ENCODE measurements at places on chromosomes 7 and 10.
A peak's percentile ranks its signal among the peaks of the same experiment; 100 is the strongest.

GRCh38 chr7:27202862-27203134 lies 2.9 kb upstream of the HOXA13 start:
- peak; percentile 26 for DNase-seq

- DNase-seq = no peak
These were observed 66.2 kb upstream of the SRPK2 start for GRCh38 chr7:105454921-105455320.

- DNase-seq = peak; percentile 47
These were observed 28.2 kb upstream of the BMS1 start for GRCh38 chr10:42754155-42755027.

- no peak for DNase-seq
These were observed 2.2 kb upstream of the MBLAC1 start for GRCh38 chr7:100124301-100125230.

- no peak for DNase-seq
These were observed 163.8 kb upstream of the PRSS1 start for GRCh38 chr7:142585425-142585824.

- no peak for DNase-seq
These were observed 327.3 kb downstream of the FGFR2 start for GRCh38 chr10:121270906-121271305.

DNA sequence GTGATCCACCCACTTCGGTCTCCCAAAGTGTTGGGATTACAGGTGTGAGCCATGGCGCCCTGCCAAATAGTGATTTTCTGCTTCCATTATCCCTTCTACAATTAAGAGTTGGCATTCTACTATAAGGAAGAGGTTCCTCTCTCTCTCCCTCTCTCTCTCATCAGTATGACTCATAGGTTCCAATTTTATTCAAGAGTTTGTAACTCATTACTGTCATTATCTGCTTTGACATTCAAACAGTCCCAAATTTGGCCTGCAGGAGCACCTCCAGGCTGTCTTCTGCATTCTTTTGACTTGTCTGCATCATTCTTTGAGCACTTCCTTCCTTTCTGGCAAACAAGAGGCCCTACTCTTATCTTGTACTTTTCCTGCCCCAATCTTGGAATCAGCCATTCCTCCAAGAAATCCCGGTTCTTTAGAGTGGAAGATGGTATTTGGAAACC lies 33.2 kb upstream of the CALU start:
- peak; percentile 19 for DNase-seq

- DNase-seq = no peak
These were observed 26.8 kb downstream of the ZC3HC1 start for GRCh38 chr7:130024390-130024789.

GRCh38 chr7:105649727-105650381 lies 68.6 kb upstream of the EFCAB10 start:
- DNase-seq = no peak

DNA sequence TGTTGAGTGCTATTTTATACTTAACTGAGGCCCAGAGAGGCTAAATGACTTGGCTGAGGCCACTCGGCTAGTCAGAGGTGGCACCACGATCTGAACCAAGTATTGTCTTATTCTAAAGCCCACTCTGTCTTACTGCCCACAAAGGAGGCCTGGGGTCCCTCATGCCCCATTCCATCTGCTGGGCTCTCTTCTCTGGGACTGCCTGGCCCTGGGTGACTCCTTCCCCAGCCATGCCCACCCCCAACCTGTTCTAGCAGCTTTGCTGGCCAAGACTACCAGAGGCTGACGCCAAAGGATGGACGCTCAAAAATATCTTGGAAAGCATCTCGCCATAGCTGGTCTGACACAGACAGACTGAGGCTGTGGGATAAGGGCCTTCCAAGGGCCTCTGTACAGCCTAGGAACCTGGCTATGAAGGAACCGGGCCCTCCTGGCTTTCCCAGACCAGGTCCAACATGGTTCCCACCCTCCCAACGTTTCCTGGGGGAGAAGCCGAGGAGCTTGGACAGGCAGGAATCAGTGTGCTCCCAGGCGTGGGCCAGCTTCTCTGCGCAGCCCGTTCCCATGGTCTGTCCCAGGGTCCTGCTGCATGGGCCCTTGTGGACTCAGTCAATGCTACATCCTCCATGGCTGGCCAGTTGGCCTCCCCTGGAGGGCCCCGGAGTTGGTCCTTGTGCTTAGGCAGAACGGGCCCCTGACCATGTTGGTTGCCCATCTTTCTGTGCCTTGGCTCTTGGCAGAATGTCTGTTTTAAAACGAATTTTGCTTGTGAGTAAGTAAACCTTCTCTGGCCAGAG lies 11.7 kb downstream of the HSPA12A start:
- no peak for DNase-seq

DNA sequence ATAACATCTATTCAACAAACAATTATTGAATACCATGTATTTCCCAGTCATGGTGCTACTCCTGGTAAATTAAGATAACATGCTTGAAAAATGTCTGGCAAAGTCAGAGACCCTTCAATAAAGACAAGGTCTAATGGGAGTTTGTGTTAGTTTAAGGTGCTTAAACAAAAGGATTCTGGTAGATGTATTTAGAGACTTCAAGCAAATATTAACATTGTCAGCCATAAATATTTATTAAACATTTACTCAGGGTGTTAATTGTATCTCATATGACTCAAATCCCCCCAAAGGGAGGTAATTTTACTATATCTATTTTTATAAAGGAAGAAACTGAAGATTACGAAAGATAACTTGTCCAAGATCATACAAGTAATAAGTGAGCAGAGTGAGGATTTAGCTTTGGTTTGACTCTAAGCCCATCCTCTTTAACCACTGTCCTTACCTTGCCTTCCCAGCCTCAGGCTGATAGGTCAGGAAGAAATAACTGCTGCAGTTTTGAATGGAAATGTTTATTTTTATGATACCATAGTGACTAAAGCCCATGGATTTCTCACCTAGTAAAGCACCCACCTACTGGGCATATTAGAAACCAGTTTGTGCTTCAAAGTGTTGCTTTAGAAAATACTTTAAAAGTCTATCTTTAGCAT lies 215.4 kb downstream of the COBL start:
- no peak for DNase-seq

DNA sequence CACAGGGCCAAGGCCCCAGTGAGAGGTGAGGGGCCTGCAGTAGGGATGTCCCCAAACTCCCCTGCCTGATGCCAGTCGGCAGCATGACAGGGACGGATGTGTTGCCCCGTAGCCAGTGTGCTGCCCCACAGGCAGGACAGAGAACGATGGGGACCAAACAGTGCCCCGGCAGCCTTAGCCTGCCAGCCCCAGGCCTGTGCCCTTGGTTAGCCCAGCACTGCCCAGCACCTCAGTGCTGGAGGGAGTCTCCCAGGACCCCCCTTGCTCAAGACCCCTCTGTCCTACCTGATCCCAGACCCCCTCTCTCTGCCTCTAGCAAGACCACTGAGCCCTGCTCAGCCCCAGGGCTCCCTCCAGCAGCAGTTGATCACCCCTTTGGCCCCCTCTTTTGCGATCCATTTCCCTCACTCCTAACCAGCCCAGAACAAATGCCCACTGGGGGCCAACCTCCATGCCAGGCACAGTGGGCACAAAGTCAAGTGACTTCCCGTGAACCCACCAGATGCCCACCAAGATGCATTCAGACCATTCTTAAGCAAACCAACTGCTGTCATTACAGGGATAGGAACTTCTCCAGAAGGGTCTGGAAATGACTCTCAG lies 34.0 kb downstream of the OAT start:
- no peak for DNase-seq

DNA sequence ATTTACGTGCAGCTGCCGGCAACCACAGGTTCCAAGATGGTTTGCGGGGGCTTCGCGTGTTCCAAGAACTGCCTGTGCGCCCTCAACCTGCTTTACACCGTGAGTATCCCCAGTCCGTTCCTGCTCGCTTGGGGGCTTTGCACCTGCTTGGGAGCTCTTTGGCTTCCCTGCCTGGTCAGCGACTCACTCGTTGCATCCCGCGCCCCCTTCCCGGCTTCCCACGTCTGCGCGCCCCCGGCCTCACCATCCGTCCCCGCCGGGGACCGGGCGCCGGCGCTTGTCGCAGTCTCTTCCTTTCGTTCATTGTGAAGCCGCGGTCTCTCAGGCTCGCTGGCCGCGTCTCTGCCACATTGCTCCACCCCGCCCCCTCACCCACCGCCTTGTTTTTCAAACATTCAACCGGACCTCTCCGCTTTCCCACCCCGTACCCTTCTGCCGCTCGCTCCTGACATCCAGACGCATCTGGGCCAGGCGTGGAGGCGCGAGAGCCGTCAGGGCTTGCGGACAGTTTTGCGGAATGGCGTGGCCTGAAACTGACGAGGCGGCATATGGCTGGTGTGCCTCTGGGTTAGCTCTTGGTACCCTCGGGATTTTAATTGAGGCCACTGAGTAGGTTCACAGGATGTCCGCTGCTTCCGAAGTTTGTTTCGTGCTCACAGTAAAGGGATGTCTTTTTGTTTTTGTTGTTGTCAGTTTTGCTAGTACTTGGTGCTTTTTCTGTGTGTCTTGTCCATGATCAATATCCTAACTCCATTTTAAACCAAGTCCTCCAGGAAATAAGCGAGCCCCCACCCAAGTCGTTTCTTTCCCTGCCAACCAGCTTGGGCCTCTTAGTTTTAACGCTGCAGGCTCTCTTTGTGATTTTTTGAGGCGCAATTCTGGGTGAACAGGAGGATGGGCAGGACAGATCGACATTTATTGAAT lies 639 bp downstream of the TSPAN13 start:
- DNase-seq = peak; percentile 54

- no peak for DNase-seq
These were observed 52.2 kb downstream of the DIP2C start for GRCh38 chr10:637221-637620.

DNA sequence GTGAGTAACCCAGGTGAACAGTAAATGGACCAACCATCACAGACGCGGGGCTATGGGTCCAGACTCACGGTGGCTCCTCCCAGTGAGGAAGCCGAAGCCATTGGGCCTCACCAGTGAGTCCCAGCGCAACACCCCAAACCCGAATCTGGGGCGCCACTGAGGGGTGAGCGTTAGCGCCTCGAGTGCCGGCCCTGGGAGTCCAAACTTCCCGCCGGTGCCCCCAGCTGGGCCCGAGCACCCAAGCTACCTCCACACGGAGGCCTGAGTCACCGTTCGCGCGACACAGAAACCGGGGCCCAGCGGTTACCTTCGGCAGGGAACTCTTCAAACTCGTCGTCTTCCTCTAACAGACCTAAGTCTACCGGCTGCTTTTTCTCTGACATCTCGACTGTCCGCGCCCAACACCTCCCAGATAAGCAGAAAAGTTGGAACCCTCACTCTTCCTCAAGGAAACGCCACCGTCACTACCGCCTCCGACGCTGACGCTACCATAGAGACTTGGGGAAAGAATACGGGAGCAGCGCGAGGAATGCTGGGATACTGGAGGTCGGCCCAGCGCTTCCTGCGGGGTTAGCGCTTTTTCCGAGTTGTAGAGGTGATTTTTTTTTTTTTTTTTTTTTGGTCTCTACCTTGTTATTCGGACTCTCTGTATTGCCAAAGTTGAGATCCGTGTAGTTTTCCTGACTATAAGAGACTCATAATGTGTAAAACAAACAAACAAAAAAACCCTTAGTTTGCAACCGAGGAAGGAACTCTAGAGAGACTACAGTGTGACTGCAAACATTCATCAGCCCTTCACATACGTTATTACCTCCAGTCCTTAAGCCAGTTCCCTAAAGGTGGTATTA lies at the start of gene SEM1:
Gene SEM1, minus strand, starts transcription at position 466 of the 848 bp plus-strand sequence. Its CDS starts 83 bp downstream, at position 383.
- DNase-seq = peak; percentile 92

GRCh38 chr7:29442146-29442545 lies 121.5 kb upstream of the PRR15 start:
- peak; percentile 11 for DNase-seq

DNA sequence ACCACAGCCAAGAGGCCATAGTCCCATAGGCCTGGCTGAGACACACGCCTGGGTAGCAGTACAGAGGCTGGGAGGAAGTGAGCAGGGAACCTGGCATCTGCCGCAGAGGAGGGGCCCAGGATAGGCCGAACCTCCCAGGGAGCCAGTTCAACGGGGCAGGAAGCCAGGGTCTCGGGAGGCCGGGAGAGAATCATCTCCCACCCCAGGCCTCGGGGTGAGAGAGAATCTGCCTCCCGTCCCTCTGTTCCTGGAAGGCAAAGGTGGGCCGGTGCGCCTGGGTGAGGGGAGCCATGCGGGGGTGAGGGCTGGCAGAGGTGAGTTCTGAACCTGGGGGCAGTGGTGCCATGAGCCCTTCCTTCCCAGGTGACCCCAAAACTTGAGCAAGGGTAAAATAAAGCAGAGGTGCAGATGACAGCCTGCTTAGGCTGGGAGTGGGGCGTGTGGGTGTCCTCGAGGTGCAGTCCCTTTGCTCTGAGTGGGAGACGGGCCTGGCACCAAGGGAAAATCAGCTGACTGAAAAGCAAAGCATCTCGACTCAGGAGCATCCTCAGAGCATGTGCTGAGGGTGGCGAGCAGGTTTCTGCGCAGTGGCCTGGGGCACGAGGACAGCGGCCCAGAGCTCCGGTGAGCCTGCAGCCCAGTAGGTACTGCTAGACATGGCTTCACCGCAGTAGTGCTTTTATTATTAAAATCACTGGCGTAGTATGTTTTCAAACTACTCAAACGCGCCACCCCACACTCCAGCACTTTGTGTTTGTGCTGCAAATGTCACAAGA lies 15.5 kb downstream of the AGAP3 start:
- DNase-seq = no peak

DNA sequence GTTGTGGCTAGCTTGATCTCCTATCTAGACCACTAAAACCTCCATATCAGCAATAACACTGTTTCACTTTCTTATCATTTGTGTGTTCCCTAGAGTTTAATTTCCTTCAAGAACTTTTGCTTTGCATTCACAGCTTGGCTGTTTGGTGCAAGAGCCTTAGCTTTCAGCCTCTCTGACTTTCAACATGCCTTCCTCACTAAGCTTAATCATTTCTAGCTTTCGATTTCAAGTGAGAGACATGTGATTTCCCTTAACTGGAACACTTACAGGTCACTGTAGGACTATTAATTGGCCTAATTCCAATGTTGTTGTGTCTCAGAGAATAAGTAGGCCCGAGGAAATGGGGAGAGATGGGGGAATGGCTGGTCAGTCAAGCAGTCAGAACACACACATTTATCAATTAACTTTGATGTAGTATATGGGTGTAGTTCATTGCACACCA lies 10.6 kb upstream of the BPGM start:
- no peak for DNase-seq

DNA sequence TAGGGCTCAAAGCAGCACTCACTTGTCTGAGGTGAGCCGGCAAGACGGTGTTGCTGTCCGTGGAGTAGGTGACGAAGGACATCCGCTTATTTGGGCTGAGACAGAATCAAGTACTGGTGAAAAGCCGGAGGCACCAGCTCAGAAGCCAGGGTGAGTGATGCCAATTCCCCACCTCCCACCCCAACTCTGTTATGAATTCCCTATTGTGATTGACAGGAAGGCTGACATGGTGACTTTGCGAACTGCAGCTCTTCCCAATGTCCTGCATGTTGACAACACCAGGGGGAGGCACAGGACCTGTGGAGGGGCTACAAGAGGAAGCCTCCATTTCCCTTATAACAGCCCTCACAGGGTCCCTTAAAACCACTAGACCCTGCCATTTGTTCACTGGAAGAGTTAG lies 52.3 kb upstream of the MSMB start:
- DNase-seq = no peak

All from NB4 (cell line).